ENCODE measurements at places on chromosomes 4 and X.

GRCh38 chrX:786441-786881, 155.9 kb downstream of the SHOX start:
- no peak for DNase-seq

GRCh38 chrX:29699239-29699638, 516.1 kb upstream of the MAGEB2 start:
- no peak for DNase-seq

DNA sequence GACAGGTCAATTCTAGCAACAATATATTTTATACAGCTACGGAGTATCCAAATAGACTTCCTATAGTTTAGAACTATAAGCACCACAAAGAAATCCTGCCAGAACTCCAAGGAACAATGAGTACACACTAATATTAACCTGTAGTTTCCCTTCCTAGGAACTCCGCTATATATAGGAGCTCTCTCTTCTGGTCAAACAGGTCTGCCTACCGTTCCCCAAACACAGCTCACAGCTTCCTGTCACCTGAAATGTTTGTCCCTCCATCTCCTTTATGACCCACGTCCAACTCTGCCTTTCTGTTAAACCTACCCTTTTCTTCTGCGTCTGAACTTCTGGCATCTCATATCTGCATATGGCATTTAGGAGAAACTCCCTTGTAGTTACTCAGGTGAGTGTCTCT, 10.5 kb upstream of the GJB1 start:
- DNase-seq = no peak

DNA sequence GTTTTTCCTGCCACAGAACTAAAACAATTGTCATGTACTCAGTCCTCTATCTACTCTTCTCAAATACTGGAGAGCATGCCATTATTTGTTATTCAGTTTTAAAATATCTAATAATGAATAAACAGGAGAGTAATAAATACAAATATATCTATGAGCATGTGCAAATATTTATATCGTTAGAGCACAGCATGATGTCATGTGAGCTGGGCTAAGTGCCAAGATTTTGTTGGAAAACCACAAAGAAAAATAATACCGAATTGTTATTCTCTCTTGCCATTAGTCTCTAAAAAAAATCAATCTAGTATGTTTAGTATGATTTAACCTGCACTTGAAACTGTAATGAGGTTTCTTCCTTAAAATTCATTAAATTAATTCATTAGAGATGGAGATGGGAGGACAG, 97.3 kb downstream of the DDX60 start:
- DNase-seq = no peak

- no peak for DNase-seq
These were observed 10.4 kb downstream of the SMPX start for GRCh38 chrX:21747558-21747957.

Measured in CMK (cell line).